ENCODE measurements at places on chromosomes 7 and 10.
A peak's percentile ranks its signal among the peaks of the same experiment; 100 is the strongest.

GRCh38 chr7:112937651-112938415 is 147.6 kb upstream of the TMEM168 start:
- DNase-seq = no peak

DNA sequence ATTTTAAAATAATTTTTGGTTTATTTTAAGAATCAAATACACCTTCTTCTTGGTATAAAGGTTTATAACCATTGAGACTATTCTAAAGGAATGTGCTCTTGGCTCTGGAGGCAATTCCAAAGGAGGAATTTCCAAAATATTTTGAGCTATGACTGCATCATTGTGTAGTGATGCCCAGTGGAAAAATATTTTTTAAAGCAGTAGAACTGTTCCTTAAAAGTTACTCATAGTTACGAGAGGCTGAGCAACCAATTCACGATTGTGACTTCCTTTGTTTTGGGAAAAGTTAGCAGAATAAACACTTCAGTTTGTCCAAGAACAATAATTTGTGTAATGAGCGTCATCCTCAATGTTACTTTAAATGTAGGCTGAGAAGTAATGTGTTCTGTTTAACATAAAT is 233.6 kb downstream of the BAMBI start:
- no peak for DNase-seq

DNA sequence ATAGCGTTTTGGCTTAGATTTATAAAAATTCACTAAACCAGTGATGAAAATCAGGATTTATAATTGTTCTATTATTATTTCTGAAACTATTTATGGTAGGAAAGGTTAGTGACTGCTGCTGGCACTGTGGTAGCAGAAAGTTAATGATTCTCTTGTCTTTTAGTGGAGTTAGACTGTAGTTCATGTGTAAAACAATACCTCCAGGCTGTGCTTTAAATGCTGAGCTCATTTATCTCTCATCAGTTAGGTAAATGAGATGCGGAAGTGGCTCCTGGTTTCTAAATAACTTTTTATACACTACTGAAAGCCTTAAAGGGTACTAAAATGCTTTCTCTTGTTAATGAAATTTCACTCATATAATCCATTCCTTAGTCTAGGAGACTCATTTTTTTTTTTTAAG is 326.8 kb upstream of the POT1 start:
- no peak for DNase-seq

GRCh38 chr7:149865437-149865836 is 8.3 kb upstream of the ATP6V0E2 start:
- DNase-seq = peak; percentile 78

DNA sequence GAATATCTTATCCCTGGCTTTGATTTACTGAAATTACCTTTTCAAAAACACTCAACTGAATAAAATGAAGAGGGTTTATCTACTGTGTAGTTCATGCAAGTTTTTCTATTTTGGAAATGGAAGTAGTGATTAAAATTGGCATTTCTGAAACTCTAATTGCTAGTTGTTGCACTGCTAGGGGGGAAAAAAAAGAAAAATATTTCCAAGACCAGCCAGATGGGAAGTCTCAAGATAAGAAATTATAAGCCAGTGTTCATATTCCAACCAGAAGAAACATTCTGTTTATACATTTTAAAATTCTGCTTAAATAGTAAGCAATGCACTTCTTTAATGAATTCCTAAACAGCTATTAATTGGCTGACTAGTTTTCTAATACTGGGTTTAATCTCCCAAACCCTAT is 9.4 kb upstream of the ADO start:
- DNase-seq = no peak
